Left lung (tissue), 14 donors: ENCODE measurements at places on chromosomes 2 and 18. TPM values are rescaled to one million over a fixed set of nuclear protein-coding genes. Genes with fewer than 3 reads are reported as not detected.
A peak's percentile ranks its signal among the peaks of the same experiment; 100 is the strongest.

Gene ANKRD12
- polyA plus RNA-seq = 31.3 TPM

DNA sequence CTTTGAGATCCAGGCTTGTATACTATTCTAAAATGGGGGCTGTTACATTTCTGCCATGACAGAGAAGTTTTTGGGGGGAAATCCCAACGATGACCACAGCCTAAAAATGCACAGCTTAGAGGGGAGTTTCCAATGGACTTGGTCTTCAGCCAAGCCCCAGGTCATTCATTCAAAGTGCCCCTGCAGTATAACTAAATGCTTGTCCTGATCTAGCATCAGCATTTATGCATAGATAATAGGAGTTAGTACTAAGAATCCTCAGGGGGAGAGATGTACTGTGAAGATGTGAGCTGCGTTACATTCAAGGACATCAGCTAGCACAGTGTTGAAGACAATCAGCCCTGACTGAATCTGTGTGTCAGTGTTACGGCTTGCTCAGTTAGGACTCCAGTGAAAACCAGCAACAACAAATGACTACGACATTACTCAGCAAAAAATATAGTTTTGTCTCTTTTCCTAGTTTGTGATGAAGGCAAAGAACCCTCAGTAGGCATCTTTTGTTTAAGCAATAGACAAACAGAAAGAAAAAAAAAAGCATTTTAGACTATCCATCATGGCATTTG, 160.9 kb downstream of the ZEB2 start:
- DNase-seq = no peak

Gene CCDC150
- 11.3 TPM for polyA plus RNA-seq

Gene IL36B
- not detected for polyA plus RNA-seq

Gene MERTK
- 21.8 TPM for polyA plus RNA-seq

DNA sequence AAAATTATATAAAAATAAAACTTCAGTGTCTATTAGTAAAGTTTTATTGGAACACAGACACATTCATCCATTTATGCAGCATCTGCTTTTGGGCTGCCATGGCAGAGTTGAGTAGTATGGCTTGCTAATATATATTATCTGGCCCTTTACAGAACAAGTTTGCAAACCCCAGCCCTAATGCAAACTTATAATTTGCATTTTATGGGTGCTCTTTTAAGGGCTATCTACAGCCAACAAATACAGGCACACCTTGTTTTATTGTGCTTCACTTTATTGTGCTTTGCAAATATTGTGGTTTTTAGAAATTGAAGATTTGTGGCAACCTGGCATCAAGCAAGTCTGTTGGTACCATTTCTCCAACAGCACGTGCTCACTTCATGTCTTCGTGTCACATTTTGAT, 35.2 kb upstream of the DLX2 start:
- DNase-seq = no peak

- DNase-seq = no peak
Observed at GRCh38 chr18:56240405-56240804, 398.0 kb downstream of the TXNL1 start.

DNA sequence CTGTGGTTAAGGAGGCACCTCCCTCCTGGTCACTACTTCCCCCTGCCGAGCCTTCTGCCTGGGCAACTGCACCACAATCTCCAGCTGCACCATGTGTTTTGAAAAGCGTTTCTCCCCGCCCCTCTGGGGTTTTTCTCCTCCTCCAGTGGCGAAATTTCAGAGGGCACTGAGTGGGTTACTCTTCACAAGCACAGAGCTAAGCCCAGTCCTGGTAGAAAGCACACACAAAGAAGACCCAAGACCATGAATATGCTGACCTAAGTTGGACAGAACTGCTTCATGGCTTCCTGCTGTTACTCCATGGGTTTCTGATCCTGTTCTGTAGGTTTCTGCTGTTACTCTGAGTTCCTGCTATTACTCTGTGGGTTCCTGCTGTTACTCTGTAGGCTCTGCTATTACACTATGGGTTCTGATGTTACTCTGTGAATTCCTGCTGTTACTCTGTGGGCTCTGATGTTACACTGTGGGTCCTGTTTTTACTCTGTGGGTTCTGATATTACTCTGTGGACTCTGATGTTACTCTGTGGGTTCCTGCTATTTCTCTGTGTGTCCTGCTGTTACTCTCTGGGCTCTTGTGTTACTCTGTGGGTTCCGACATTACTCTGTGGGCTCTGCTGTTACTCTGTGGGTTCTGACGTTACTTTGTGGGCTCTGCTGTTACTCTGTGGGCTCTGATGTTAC, 216.6 kb downstream of the RTP5 start:
- no peak for DNase-seq

DNA sequence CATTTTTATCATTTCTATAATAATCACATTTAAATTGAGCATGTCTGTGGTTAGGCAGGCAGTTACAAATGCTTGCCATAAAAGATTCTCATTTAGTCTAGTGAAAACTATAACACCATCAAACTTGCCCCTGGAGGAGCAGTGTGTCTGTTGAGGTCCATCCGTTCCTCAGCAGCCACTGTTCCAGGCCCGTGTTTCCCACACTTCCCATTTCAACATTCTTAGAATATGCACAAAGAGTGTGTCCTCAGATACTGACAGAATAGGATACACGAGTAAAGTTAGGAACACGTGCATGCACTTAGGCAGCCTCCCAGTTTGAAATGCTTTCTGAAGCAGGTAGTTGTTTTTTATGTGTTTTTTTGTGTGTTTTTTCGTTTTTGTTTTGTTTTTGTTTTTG, 39.9 kb downstream of the NCK2 start:
- no peak for DNase-seq

Gene ARL6IP6
- 62.0 TPM for polyA plus RNA-seq

DNA sequence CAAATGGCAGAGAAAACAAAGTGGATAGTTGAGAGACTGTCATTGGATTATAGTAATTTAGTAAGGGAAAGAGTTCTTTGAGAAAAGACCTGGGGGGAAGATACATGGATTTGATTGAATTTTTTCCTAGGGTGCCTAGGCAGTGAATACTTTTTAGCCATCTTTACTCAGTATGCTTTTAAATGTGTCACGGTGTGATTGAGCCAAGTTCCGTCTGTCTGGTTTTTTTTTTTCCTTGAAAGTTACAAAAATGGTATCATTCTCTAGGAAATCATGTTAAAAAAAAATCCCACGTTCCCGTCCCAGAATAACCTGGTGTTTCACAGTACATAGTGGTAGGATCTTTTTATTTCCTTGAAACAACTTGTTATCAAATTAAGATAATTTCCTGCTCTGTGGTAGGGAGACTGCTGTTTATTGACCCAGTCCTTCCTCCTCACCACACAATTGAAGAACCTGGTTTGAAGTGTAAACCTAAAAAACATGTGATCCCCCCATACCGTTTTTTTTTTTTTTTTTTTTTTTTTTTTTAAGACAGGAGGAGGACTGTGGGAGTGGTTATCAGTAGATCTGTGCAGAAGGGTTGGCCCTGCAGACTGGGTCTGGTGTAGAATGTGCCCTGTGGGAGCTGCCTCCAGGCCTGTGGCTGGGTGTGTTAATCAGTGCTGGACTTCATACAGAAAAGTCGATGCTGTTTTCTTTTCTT, 55.1 kb downstream of the DGKD start:
- no peak for DNase-seq

- DNase-seq = no peak
Observed at GRCh38 chr18:21739604-21740537, 721 bp upstream of the MIB1 start.

- DNase-seq = no peak
Observed at GRCh38 chr2:88818381-88818780, 126.9 kb downstream of the RPIA start.

GRCh38 chr18:840023-840408, 28.0 kb upstream of the YES1 start:
- no peak for DNase-seq

Gene PTCD3
- polyA plus RNA-seq = 140 TPM

- no peak for DNase-seq
Observed at GRCh38 chr2:71277536-71278103, 50.7 kb upstream of the PAIP2B start.

GRCh38 chr2:212677466-212677865, 138.9 kb upstream of the ERBB4 start:
- no peak for DNase-seq

- DNase-seq = no peak
Observed at GRCh38 chr2:105287692-105288091, 41.8 kb downstream of the TGFBRAP1 start.

DNA sequence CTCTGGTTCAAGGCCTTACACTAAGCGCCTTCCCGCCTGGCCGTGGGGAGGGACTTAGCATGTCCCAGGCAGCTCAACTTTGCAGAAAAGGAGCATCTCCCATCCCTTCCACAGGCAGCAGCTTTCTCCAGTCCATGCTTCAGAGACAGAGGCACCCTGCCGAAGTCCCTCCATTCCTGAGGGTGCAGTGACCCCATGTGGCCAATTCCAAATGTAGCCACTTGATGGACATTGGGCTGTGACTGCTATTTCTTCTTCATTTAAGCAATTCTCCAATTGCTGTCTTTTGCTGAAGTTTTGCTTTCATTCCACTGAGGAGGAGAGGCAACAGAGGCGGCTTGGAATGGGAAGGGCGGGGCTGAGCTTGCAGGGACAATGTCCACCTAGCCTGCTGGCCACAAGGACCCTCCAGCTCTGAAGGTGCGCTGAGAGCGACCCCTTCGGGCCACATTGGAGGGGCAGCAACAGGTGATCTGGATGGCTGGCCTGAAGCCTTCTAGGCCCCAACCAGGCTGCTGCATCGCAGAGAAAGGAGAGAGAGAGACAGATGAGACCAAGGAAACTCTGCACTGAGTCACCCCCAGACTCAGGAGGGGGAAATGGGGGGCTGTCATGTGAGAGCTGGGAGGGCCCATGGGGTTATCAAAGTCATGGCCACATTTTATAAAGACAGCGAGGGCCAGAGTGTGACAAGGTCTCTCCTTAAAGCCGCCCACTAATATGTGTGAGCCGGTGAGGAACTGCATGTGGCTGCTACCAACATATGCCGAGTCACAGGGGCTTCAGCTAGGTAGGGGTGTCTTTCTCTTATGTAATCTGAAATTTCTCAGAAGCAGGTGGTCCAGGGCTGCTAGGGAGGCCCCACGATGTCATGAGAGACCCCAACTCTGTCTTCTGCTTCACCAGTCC, 61.3 kb downstream of the LONRF2 start:
- peak; percentile 48 for DNase-seq

Gene TRABD2A
- polyA plus RNA-seq = 22.5 TPM

- no peak for DNase-seq
Observed at GRCh38 chr2:43927442-43927841, 68.3 kb downstream of the LRPPRC start.

GRCh38 chr2:189521699-189522434, 58.7 kb downstream of the SLC40A1 start:
- DNase-seq = no peak

Gene INPP5D
- 13.9 TPM for polyA plus RNA-seq

Gene TRIB2
- polyA plus RNA-seq = 76.1 TPM

- peak; percentile 3 for DNase-seq
Observed at GRCh38 chr2:29223851-29224692, 108.9 kb downstream of the CLIP4 start.

Gene AQP12B
- not detected for polyA plus RNA-seq
